ENCODE measurements at places on chromosomes 6 and 20.

- DNase-seq = no peak
These were observed 119.2 kb downstream of the SYCP2 start for GRCh38 chr20:59813948-59814839.

- no peak for DNase-seq
These were observed 16.5 kb downstream of the KPNA5 start for GRCh38 chr6:116697480-116697879.

GRCh38 chr6:150153905-150154492 lies 11.2 kb downstream of the PPP1R14C start:
- DNase-seq = no peak

- no peak for DNase-seq
These were observed 240.8 kb downstream of the PLCB1 start for GRCh38 chr20:8372824-8373380.

- no peak for DNase-seq
These were observed 65.2 kb downstream of the STX11 start for GRCh38 chr6:144215402-144215931.

DNA sequence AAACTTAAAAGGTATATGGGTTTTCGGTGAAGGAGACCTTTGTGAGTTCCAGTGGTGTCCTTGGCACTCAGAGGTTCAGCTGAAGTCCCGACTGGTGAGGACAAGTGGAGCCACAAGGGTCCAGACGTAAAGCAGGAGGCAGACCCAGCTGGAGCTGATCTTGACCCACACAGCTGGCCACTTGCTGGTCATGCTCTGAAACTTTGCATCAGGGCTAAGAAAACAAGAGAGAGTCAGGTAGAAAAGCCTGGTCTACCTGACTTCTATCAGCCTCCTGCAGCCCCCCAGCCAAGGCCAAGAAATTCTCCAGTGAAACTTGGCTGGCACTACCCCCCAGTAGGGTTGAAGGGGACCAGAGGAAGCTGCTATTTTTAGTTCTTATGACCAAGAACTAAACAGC lies 21.6 kb downstream of the SERINC3 start:
- no peak for DNase-seq

Data from AG04450 (cell line).